Daoy (cell line): ENCODE measurements at places on chromosomes 2 and 18. TPM values are rescaled to one million over a fixed set of nuclear protein-coding genes. Genes with fewer than 3 reads are reported as not detected.
A peak's percentile ranks its signal among the peaks of the same experiment; 100 is the strongest.

SERPINB3 gene
- total RNA-seq = not detected in 2 replicates

DNA sequence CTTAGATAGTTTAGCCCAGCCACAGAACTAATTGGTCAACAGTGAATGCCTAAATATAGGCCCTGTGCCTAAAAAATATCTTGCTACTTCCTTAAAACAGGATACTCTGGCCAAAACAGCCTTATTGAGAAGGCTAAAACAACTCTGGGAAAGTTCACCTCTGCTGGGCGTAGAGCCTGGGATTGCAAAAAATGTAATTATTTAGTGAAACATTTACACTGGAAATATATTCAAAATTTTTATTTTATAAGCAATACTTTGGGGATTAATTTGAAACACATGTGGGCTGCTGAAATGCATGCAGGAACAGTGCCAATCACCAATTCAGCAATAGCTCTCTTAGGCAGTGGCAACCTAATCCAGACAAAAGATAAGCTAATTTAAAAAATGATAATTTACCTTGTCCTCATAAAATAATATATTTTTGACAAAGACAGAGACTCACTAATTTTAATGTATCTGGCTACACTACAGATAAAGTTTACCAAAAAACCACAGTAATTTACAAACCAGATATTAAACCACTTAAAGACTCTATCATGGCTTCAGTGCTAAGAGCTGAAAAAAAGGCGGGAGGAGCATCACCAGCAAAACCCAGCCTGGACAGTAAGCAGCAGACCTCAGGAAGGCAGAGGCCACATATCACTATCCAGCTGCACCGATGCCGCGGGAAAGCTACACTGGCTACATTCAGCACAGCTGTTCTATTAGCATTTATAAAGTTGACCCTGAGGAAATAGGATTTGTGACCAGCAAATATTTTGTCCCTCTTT lies 18.5 kb downstream of the TRAK2 start:
- peak; percentile 7 for DNase-seq

CLIP4 gene
- total RNA-seq = 16.1 and 17.7 TPM in 2 replicates

GRCh38 chr18:33424266-33424946 lies 16.1 kb downstream of the CCDC178 start:
- no peak for DNase-seq

PAIP2B gene
- total RNA-seq = 2.5 and 3.1 TPM in 2 replicates

- no peak for DNase-seq
These were observed 5.3 kb upstream of the TTC39C start for GRCh38 chr18:24009246-24009645.

DNA sequence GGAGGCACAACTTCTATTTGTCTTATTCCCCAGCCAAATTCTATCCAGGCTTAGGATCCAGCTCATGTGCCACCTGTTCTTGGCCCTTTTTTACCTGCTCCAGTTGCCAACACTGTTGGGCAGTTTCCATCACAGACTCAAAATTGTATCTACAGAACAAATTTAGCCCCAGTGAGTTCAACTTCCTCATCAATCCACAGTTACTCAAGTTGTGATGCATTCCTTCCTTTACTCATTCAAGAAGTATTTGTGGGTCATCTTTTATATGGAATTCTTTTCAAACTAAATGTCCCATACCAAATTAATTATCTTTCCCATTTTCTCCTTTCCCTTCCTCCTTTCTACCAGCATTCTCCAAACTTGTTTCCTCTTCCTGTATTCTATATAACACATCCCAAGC lies 12.7 kb upstream of the DDX18 start:
- DNase-seq = no peak

DNA sequence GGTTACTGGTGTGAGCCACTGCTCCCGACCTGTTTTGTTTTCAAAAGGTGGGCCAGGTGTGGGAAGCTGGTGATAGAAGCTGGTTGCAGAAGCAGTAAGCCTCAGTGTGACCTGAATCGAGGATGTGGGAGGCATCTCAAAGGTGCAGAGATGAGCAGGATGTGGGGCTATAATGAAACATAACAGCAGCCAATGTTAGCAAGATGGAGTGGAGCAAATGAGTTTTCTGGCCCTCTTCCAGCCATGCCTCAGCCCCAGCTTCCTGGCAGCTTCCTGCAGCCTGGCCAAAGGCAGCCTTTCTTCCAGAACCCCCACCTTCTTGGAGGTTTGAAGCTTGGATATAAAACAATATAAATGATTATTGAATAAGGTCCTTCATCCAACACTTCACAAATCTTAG lies 184.8 kb downstream of the NCK2 start:
- DNase-seq = peak; percentile 26

TRABD2A gene
- total RNA-seq = 4.4 and 4.7 TPM in 2 replicates

DTNA gene
- 12.1 and 14.3 TPM in 2 replicates for total RNA-seq

DNA sequence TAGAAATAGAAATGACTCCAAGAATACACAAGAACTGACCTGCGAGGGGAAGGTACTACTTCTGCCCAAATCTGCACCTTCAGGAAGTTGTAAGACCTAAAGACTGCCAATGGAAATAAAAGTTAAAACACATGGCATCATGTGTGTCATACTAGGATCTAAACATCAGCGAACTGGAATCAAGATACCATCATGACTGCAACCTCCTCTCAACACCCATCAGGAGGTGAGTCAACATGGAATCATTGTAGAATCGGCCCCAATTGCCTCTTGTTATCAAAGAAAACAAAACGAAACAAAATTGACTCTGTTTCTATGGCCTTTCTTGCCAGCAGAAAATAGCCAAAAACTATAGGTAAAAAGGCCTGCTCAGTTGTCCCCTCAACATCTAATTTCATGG lies 15.1 kb downstream of the RDH14 start:
- peak; percentile 61 for DNase-seq

- DNase-seq = peak; percentile 2
These were observed 237.0 kb downstream of the HNMT start for GRCh38 chr2:138201286-138201685.

ZNF407 gene
- 5.9 TPM in 2 replicates for total RNA-seq

DNA sequence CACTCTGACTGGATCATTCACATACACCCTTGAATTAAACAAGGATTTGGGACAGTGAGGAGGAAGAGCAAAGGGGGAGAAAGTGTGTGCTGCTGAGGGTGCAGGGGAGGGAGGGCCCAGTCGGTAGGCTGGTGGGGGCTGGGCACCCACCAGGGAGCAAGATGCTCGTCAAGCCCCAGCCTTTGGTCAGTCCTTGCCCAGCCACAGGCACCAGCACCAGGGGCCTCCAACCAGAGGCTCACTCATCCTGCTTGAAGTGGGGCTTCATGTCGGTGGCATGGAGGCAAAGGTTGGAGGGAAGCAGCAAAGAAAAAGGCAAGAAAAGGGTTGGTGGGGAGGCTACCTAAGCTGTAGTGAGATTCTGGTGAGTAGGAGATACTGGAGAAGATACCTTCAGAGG lies 21.9 kb downstream of the CDC42EP3 start:
- no peak for DNase-seq

GRCh38 chr2:96684883-96685576 lies 42.5 kb downstream of the FER1L5 start:
- no peak for DNase-seq

DNA sequence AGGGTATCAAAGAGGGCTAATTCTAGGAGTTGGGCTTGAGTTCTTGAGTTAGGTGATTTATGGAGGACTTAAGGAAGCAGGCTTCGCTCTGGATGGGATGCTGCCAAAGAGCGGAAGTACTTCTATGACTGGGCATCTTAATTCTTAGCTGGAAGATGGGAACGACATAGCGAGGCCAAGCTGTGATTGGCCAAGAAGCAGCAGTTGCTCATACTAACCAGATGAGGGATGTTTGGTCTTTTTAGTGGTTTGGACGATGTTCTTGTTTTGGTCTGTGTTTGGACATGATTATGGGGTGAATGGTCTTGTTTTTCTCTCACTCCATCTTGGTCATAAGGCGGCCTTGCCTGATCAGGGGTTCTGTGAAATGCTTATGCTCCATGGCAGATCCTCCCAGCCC lies 133.7 kb downstream of the MSH2 start:
- DNase-seq = no peak

- no peak for DNase-seq
These were observed 186.4 kb upstream of the ST6GAL2 start for GRCh38 chr2:107072150-107072940.

GRCh38 chr2:100193291-100193710 lies 50.9 kb upstream of the AFF3 start:
- DNase-seq = peak; percentile 35

GRCh38 chr18:68409576-68409975 lies 305.3 kb downstream of the TMX3 start:
- no peak for DNase-seq

DNA sequence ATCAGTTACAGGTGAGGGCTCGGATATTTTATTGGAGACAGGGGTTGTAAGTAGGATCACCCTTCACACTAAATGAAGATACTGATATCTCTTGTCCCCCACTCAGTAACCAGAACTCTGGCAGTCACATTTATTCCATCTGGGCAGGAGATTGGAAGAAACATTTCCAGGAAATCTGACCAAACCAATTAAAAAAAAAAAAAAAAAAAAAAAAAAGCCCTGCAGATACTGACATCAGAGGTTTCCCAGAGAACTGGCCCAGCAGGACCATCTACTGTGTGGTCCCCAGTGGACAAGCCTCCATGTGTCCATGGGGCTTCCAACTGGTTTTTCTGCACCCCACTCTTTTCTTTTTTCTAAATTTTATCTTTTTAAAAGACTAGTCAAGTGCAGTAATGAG lies 41.3 kb downstream of the SH2D6 start:
- no peak for DNase-seq

DNA sequence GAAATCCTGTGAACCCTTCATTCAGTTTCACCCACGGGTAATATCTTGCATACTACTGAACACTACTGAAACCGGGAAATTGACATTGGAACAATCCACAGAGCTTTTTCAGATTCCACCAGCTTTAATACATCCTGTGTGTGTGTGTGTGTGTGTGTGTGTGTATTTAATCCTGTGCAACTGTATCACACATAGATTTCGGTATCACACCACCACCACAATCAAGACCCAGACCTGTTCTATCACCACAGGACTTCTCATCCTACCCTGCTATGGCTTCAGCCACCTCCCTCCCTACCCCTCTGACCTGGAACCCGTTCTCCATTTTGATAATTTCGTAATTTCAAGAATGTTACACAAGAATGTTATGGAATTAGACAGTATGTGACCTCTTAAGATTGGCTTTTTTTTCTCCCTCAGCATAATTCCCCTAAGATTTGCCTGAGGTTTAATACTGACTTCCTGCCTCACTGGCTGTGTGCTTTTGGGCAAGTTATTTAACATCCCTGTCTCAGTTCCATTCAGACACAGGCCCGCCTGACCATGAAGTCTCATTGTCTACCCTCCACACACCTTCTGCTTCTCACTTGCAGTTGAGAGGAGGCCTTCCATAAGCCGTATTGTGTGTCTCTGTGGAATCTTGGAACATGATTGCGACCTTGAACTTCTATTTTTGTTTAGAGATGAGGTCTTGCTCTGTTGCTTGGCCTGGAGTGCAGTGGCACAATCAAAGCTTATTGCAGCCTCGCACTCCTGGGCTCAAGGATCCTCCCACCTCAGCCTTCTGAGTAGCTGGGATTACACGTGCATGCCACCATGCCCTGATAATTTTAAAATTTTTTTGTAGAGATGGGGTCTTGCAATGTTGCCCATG lies 14.4 kb upstream of the TMEM131 start:
- DNase-seq = no peak

GRCh38 chr2:203914546-203915182 lies 21.9 kb upstream of the ICOS start:
- DNase-seq = no peak

GRCh38 chr2:3126911-3127621 lies 250.6 kb downstream of the EIPR1 start:
- no peak for DNase-seq

- no peak for DNase-seq
These were observed 83.5 kb downstream of the MYL12B start for GRCh38 chr18:3345452-3345851.

TIGD1 gene
- total RNA-seq = 5.4 and 8.4 TPM in 2 replicates

DNA sequence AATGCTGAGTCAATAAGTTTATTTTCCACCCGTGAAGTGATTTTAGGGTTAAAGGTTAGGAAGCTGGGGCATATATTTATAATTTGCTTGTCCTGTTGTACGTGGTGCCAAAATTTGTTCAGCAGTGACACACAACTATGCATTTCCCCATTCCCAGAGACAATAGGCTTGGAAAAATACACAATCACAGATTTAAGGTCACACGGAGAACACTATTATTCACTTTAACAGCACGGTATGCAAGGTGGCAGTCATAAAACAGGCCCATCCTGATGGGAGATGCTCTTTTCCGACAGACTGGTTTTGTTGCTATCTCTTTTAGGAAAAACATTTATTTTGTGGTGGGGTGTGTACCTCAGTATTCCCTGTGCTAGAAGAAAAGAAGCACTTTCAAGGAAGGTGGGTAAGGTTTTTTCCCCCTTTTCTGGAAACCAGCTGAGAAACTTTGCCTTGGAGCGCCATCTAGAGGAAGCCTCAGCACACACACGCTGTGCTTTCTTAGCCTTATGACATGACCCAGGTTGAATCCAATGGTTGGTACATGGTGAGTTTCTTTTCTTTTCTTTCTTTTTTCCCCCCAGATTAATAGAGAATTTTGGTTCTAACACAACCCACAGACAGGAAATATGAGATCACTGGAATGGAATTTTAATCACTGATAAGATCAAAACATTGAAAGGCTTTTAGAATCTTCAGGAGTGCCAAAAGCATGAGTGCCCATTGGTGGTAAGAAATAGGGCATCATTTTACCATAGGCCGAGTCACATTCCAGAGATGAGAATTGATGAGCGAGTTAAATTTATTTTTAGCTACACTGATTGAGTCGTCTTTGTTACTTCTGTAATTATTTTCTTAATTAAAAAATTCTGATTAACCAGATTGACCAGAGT lies 332.1 kb downstream of the AGPS start:
- DNase-seq = peak; percentile 47

CDK5R2 gene
- 0.06 TPM in 1 of 2 replicates, not detected in the other for total RNA-seq

GRCh38 chr2:229888031-229888430 lies 33.8 kb downstream of the TRIP12 start:
- no peak for DNase-seq

DNA sequence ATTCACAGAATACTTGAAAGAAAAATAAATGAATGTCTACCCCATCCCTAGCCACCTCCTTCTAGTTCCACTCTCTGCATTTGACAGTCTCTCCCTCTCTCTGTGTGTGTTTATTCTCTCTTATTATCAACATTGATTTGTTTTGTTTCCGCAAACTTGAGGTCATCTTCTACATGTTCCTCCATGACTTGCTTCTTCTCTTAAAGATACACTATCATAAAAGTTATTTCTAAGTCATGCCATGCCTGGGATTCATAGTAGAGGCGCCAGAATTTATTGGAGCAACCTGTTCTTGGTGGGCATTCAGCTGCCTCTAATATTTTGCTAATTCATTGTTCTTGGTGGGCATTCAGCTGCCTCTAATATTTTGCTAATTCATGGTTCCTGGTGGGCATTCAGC lies 58.9 kb upstream of the SMAD7 start:
- DNase-seq = no peak
